ENCODE measurements at places on chromosomes 1 and 21.
A peak's percentile ranks its signal among the peaks of the same experiment; 100 is the strongest.

DNA sequence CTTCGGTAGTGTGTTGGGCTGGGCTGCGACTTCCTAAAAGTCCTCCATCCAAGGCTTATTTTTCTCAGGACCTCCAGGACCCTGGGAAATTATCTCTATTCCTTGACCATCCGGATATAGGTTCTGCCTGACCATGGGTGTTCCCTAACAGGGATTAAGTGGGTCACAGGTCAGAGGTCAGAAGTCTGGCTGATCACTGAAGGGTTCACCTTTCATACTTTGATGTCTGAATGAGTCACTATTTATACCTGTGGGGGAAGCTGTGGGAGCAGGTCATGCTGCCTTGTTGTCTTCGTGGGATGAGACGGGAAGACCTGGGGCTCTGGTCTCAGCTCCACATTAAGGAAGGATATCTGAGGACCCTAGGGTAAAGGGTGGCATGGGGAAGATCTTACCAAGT, 65.0 kb upstream of the ETV3 start:
- no peak for DNase-seq

DNA sequence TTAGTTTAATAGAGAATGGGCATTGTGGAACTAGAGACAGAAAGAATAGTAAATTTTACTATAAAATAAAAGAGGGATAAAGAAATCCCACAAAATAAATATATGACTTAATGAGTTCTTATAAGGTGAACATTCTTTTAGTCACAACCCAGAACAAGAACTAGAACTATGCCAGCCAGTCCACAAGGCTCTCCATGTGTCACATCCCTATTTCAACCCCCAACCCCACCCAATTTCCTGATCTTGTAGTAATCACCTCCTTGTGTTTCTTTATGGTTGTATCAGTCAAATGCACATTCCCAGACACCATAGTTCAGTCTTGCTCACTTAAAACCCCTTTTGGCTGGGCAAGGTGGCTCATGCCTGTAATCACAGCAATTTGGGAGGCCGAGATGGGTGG, 662.3 kb upstream of the CAMK1G start:
- no peak for DNase-seq

DNA sequence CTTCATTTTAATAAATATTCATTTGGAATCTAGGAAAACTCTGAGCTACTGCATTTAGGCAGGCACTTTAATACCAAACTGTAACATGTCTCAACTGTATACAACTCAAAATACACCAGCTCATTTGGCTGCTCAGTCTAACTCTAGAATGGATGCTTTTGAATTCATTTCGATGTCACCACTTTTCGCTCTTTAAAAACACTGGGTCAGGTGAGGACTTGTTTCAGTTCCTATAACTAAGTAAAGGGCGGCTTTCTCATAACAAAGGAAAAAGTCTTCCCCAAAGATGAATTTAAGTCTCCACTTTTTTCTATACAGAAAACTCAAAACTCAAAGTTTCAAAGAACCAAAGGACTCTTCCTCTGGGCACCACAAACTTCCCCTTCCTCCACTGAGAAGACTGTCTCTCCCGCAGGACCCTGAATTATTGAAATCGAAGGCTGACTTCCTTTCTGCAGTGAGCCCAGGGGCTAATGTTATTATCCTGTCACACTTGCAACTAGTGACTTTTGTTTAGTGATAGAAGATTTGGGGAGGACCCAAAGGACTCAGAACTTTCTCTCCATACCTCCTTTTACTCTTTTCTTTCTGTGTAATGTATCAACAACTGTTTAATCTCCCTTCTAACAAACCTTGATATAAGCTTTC, 9.7 kb upstream of the DHX9 start:
- DNase-seq = no peak

- DNase-seq = no peak
These were observed 1.5 kb downstream of the SCNN1D start for GRCh38 chr1:1281533-1282321.

GRCh38 chr1:198272492-198272891, 115.7 kb downstream of the NEK7 start:
- DNase-seq = no peak

DNA sequence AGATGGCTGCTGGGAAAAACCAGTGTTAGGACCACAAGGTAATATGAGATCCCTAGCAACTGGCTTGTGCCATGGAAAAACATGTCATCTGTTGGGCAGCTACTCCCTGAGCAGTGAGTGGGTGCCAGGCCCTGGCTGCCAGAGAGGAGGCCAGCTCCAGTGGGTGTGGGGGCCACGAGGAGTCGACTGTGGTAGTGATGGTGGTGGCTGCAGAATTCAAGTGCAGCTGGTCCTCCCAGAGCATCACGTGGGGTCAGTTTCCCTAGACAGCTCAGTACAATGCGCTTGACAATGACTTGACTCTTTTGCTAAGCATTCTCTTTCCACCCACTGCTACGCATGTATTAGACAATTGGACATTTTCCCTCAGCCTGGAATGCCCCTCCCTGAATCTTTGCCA, 14.5 kb upstream of the CDC42 start:
- DNase-seq = no peak

- DNase-seq = peak; percentile 64
These were observed 133.4 kb downstream of the COP1 start for GRCh38 chr1:176073524-176074157.

DNA sequence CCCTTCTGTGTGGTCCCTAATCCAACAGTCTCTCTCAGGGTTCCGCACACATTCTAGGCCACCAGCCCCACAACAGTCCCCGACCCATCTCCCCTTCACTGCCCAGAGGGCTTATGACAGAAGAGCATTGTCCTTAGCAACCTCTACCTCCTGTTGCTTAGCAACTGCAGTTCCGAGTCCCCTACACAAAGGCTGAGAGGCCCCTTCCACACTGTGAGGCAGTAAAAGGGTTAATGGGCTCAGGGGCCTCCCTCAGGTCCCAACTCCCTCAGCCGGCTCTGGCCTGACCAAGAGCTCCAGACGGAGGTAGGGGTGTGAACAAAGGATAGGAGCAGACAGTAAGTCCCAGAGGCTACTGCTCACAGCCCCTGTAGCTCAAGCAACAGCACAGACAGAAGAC, 4.3 kb downstream of the IGSF9 start:
- DNase-seq = no peak

DNA sequence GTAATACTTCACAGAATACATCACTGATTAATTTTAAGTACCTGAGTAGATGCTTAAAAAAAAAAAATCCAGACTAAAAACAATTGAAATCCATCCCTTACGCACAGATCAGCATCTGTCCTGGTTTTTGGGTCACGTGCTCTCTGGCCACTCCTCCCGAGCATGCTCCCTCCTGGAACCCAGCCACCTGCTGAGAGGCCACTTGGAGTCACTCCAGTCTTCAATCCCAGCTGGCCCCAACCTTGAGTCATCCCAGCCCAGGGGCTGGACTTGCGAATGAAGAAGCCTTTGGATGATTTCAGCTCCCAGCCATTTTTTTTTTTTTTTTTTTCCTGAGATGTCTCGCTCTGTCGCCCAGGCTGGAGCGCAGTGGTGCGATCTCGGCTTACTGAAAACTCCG, 8.9 kb downstream of the MAP1LC3C start:
- DNase-seq = peak; percentile 67

- no peak for DNase-seq
These were observed 111.9 kb downstream of the CAMTA1 start for GRCh38 chr1:6897138-6897537.

DNA sequence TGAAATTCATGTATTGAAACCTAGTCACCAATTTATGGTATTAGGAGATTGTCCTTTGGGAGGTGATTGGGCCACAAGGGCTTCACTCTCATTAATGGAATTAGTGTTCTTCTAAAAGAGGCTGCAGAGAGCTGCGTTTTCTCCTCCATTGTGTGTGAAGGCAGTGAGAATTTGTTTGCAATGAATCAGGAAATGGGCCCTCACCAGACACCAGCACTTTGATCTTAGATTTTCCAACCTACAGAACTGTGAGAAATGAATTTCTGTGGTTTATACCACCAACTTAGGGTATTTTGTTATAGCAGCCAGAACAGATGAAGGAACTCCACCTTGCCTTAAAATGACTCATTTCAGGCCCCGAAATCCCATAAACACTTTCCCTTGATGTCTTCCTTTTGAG, 544.2 kb downstream of the RWDD3 start:
- no peak for DNase-seq

GRCh38 chr1:33298623-33299277, 22.1 kb downstream of the A3GALT2 start:
- no peak for DNase-seq

DNA sequence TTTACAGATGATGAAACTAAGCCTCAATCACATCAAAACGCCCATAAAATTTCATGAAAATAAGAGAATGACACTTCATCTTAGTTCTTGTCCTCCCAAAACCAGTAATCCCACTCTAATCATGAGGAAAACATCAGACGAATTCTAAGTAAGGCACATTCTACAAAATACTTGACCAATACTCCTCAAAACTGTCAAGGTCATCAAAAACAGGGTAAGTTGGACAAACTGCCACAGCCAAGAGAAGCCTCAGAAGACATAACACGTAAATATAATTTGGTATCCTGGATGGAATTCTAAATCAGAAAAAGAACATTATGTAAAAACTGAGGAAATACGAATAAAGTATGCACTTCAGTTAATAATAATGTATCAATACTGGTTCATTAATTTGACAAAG, 128.2 kb downstream of the DPYD start:
- no peak for DNase-seq

GRCh38 chr1:226420328-226420727, 12.4 kb upstream of the PARP1 start:
- no peak for DNase-seq

- no peak for DNase-seq
These were observed 241.0 kb downstream of the KCNJ6 start for GRCh38 chr21:37675202-37675801.

- DNase-seq = no peak
These were observed 429.4 kb upstream of the TMPRSS15 start for GRCh38 chr21:18832950-18833349.

DNA sequence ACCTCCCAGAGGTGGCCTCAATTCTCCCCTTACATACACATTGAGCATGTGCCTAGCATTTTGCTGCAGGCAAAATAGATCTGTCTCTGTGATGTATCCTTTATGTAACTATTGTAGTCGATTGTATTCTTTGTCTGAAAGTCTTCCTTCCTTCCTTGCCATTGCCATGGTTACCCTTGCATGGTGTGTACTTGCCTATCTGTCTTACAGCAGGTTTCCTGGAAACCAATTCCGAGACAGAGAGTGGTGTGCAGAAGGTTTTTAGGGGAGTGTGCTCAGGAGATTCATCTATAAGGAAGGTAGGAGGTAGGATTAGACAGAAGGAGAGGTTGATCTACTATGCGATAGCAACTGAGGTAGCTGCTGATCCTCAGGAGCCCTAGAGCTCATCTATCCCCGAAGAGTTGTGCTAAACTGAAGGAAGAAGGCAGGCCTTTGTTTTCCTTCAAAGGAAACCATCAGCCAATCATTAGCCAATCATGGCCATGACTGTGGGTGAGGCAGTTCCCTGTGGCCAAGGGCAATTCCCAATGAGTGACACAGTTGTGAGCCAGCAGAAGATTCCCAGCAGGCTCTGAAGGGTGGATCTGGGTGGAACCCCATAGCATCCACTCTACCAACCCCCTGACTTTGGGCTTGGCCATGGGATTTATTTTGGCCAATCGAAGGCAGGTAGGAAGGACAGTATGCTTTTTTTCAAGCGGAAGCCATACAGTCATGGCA, 15.0 kb downstream of the CITED4 start:
- DNase-seq = no peak

- DNase-seq = no peak
These were observed 16.6 kb upstream of the KLHDC7A start for GRCh38 chr1:18463984-18464664.

GRCh38 chr1:12669529-12670068, 25.7 kb downstream of the AADACL4 start:
- no peak for DNase-seq

DNA sequence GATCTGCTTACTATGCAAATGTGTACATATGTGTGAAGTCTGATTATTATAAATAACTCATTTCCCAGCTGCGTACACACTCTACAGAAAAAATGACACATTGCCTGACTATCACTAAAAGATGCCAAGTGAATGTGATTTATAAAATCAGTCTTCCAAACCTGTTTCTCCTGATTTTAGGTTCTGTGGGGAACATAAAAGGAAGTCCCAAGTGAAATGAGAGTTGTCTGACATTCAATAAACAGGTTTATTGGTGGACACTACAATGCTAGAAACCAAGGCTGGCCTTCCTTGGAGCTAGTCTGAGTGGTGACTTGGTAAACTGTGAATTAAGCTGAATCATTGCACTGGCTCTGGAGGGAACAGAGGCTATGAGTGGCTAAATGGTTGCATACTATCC, 287.9 kb upstream of the ESRRG start:
- DNase-seq = no peak

GRCh38 chr1:206753141-206753540, 17.4 kb upstream of the IL19 start:
- DNase-seq = no peak

GRCh38 chr1:173414136-173414535, 63.0 kb upstream of the PRDX6 start:
- no peak for DNase-seq

GRCh38 chr1:24018611-24019580, 38.8 kb upstream of the SRSF10 start:
- peak; percentile 97 for DNase-seq

- DNase-seq = no peak
These were observed 84.0 kb downstream of the CD247 start for GRCh38 chr1:167434306-167434705.

- DNase-seq = no peak
These were observed 37.4 kb upstream of the ZBTB40 start for GRCh38 chr1:22414244-22414751.

GRCh38 chr1:220884109-220884980, 5.1 kb downstream of the HLX start:
- DNase-seq = no peak

DNA sequence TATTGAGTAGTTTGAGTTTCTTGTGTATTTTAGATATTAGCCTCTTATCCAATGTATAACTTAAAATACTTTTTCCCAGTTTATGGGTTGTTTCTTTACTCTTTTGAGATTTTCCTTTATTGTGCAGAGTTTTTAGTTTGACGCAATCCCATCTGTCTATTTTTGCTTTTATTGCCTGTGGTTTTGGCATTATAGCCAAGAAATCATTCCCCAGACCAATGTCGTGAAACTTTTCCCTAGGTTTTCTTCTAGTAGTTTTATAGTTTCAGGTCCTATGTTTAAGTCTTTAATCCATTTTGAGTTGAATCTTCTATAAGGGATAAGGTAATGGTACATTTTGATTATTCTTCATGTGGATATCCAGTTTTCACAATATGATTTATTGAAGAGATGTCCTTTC, 87.6 kb downstream of the LEPR start:
- DNase-seq = no peak

DNA sequence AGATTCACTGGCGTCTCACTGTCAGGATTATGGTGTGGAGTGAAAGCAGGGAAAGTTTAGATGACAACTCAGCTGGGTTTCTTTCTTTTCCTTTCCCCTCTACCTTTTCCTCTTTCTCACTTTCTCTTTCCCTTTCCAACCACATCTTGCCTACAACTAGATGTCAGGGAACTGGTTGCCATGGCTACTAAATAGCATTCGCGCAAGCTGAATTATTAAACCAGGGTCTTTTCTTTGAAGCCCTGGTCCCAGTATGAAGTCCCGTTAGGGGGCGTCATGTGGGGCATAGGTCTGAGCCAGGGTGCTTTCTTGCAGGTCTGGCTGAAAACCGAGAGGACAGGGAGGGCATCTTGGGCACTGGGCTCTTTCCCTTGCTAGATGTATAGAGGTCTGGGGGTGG, 168.4 kb upstream of the CACNA1E start:
- no peak for DNase-seq

GRCh38 chr1:154404511-154404931, 622 bp upstream of the IL6R start:
- DNase-seq = no peak

- DNase-seq = no peak
These were observed 764 bp upstream of the CFH start for GRCh38 chr1:196651079-196651478.
